Activated T-cell treated with anti-CD3 and anti-CD28 coated beads for 1 hour (primary cell): ENCODE measurements at places on chromosomes 16 and 17.

DNA sequence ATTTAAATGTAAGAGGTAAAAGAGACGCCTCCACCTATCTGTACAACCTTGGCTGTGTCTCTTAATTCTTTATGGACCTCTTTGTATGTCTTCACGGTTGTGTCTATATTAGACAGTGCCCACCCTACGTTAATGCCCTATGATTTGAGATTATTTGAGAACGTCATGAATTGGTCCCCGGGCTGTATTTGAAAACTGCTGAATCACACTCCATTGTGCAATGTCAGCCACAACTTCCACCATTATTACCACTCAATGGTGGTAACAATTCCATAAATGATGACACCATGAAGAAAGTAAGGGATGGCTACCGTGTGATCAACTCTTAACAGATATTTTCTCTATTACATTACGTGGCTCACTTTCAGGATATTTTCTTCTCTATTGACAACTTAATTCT, 182.4 kb upstream of the RBFOX1 start:
- no peak for DNase-seq

- no peak for DNase-seq
Observed at GRCh38 chr17:51425773-51426172, 165.4 kb downstream of the UTP18 start.

- no peak for DNase-seq
Observed at GRCh38 chr16:48300391-48300856, 53.1 kb upstream of the ABCC11 start.

DNA sequence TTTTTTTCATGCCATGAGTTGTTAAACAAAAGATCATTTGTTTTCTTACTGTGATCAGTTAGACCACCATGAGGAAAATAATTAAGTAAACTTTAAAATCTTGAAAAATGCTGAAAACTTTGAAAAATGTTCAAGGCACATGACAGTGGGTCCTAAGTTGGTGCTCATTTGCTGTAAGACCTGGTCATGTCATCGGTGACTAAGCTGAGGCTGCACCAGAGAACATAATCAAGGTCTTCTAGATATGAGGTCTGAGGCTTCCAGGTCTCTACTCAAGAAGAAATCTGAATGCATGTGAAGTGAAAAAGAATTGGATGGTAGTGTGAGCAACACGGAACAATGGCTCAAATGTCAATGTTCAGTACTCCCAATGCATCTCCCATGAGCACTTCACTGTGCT, 87.6 kb downstream of the CFDP1 start:
- DNase-seq = no peak

DNA sequence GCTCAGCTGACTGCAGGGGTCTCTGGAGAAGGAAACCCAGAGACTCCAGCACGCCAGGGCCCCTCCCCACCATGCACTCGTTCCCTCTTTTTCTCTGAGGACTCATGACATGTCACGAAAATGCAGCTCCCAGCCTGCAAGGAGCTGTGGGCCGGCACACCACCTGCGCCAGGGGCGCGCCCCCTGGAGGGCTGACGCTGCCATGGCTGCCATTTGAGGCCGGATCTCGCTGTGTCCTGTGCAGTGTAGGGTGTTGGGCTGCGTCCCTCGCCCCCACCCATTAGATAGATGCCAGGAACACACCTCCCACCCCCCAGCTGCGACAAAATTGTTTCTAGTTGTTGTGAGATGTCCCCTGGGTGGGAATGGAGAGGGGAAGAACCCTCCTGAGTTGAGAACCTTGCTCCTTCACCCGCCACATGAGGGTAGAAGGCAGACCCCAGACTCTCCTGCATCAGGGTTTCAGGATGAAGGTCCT, 8.2 kb downstream of the SYNGR2 start:
- DNase-seq = peak; percentile 70

- DNase-seq = no peak
Observed at GRCh38 chr16:22070361-22071330, 21.7 kb upstream of the VWA3A start.

DNA sequence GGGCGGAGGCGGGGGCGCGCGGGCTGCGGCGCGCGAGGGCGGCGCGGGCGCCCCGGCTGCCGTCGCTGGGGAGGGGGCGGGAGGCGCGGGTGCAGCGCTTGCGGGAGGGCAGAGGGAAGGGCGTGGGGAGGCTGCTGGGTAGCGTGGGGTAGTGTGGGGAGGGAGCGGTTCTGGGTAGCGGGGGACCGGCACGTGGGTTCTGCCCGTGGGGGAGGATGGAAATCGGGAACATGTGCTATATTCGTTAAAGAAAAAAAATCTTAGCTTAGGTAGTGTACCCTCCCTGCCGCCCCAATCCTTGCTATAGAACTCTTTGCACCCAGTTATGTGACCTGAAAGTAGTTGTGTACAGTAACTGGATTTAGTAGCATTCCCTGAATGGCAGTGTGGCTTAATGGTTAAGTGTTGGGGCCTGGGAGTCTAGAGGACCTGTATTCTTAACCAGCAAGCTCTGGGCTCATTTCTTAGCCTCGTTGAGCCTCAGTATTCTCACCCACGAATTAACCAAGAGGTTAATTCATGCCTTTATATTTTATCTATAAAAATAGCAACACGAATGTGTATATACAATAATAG, 646 bp downstream of the RABEP1 start:
- peak; percentile 18 for DNase-seq

DNA sequence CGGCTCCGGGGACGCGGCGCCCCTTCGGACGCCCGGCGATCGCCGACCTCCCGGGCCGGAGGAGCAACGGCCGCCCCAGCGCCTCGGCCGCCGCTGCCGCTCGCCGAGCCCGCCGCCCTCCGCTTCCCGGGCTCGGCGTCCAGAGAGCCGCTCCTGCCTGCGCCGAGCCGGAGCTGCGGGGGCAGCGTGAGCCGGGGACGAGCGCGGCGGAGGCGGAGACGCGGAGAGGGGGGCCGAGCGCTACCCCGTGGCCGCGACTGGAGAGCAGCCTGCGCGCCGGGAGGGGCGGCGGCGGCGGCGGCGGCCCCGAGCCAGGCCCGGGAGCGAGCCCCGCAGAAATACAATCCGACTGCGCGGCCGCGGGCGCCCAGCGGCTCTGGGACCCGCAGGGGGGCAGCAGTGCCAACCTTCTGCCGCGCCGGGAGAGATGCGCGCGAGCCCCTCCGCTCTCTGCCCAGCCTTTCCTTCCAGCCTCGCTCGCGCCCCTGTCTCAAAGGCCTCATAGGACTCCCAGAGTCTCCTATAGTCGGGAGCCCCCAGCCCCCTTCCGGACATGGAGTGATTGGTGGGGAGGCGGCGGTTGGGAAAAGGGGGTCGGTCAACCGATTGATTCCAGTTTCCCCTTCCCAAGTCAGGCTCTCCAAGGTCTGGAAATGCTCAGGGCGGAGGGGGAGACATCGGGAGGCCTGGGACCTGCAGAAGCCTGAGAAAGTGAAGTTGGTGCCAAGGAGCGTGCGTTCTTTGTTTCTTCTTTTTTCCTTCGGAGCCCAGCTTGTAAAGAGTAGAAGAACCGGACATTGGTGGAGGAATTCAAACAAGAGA, 1.0 kb upstream of the SDK2 start:
- DNase-seq = peak; percentile 33

DNA sequence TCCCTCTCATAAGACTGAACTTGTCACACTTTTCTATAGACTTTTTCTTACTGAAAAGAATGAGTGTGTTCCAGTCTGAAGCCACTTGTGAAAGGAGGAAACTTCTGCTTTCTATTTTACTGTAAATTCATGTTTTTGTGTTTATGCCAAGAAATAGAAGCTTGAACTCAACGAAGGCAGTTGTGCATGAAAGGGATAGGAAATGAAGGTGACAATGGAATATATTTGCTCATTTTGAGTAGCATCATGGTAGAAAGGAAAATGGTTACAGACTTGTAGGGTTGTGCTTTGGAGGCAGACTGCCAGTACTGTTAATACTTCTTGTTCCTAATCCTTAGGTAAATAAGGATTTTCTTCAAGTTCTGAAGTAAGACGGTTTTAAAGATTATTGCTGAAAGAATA, 8.1 kb downstream of the CLTC start:
- DNase-seq = no peak

GRCh38 chr16:23217646-23218045, 35.1 kb downstream of the SCNN1G start:
- DNase-seq = no peak

DNA sequence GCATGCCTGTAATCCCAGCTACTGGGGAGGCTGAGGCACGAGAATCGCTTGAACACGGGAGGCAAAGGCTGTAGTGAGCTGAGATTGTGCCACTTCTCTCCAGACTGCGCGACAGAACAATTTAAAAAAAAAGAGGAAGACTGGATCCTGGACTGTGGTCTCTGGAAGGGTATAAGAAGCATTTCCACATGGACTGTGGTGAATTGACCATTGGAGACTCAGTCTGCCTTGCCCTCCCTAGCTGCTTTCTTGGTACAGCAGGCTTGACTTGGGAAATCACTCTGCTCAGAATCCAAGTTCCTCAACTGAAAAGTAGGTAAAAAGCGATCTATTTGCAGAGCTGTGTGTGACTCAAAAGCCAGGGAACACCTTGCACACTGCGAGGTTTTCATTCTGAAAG, 1.0 kb upstream of the MGRN1 start:
- no peak for DNase-seq

- DNase-seq = no peak
Observed at GRCh38 chr16:67403976-67404555, 10.8 kb upstream of the TPPP3 start.

DNA sequence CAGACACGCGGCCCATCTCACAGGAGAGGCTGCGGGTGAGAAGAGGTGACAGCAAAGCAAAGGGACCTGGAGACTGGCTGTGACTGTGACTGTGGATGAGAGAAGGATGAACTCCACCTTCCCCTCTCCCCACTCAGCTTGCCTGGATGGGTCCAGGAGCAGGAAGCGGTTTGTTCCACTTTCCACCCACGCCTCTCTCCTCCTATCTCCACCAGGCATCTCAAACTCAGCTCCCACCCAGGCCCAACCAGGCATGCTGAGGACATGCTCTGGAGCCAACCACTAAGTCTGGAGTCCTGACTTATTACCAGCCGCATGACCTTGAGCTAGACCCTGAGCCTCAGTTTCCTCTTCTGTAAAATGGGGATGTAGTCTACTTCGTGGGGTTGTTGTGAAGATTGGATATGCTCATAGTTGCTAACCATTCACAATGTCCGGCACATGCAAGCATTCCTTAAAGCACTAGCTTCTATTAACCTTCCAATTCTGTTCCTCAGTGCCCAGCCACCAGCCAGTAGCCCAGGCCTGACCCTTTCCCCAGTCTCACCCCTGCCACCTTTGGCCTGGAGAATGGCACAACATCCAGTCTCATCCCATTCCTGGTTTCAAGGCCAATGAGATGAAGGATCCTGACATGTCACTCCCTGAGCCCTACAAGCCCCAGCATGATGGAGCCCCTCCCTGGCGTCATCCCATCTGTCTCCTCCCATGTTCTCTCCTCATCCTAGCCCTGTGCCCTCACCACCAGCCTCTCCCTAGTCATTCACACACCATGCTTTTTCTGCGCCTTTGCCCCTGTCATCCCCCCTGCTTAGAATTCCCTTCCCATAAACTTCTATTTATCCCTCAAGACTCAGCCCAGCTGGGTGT, 2.3 kb downstream of the GAS2L2 start:
- no peak for DNase-seq

DNA sequence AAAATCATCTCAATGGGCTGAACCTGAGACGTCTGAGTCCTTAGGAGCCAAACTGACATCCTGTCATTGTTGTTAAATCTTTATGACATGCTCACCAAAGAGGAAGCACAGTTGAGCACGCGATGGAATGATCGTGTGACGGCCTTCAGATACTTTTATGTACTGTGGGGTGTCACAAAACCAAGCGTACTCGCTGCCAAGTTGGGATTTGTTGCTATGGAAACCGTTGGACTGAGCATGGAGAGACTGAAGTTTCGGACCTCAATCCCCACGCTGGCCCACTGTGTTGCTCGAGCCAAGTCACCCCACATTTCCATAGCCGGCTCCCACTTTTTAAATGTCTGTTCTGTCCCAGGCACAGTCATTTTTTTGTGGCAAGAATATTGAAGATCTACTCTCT, 222.8 kb upstream of the SDK2 start:
- DNase-seq = no peak

DNA sequence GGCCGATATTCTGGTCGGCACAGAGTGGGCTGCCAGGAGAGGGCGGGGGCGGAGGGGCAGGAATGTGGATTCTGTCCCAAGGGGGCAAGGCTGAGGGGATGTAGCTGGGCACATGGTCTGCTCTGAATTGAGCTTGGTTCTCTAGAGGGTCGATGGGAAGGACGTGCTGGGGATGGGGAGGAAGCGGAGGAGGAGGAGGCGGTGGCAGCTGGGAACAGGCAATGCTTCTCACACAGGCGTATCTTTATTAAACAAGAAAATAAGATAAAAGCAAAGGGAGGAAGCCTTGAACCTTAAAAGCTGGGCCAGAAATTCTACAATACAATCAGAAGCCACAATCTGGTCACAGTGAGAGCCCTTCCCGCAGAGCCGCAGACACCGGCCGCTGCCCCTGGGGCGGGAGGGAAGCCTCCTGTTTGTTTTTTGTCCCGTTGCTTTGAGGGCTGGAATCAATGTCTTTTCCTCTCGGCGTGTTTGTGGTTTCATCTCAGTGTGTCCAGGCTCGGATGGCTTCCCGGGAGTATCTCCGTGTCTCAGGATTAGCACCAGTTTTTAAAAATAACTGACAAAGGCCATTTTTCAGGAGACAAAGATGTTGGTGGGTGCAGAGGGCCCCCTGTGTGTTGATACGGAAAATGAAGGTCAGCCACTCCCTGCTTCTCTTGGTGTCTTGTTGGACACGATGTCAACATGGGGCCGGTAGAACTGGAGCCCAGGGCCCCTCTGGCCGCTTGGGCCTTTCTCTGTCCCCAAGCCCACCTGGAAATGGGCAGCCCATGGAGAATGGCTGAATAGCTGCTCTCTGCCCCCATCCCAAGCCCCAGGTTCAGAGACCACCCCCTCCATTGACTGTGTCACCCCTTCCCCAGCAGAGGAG, 12.3 kb upstream of the SLC7A5 start:
- DNase-seq = no peak

DNA sequence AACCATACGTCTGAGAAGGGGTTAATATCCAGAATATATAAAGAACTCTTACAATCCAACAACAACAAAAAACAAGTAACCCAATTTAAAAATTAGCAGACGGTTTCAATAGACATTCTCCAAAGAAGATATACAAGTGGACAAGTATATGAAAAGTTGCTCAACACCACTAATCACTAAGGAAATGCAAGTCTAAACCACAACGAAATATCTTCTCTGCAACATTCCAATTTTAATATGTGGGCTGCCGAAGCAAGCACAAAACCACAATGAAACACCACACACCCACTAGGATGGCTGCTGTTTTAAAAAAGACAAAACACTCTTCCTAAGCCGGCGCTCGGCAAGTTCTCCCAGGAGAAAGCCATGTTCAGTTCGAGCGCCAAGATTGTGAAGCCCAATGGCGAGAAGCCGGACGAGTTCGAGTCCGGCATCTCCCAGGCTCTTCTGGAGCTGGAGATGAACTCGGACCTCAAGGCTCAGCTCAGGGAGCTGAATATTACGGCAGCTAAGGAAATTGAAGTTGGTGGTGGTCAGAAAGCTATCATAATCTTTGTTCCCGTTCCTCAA, 5.9 kb upstream of the SLC13A2 start:
- DNase-seq = no peak

DNA sequence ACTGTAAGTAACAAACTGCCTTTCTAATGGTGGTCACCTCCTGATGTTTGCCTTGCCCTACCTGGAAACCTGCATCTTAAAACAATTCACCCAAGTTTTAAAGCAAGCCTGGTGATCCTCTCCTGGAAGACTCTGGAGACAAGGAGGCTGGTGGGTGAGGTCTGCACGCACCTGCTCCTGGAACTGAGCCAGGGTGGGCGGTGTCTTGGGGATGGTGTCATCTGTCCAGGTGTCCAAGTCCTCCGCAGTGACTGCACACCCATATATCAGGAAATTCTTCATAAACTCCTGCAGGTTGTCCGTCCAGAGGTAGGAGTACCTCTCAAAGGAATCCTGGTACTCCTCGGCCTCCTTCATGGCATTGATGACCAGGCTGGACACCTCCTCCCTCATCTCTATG, 44.9 kb downstream of the DNAH17 start:
- no peak for DNase-seq
